Fibroblast of the aortic adventitia (primary cell): ENCODE measurements at places on chromosomes 1 and 21.

GRCh38 chr1:55993646-55994318, 585.6 kb downstream of the PLPP3 start:
- no peak for DNase-seq

DNA sequence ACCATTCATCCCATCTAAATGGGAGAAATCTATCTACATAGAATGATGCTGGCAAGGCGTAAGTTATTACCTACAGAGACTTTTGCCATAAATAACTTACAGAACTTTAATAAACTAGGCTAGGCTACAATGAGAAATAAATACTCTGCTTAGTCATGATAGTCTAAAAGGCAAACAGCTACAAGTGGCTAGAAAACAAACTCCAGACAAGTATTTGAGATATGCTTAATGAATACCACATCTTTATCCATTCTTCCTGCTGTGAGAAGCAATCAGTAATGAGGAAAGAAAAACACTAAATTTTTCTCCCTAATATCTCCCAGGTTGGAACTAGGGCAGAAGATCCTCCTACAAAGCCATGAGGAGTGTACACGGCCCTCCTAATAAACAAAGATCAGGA, 187.0 kb upstream of the OLFM3 start:
- no peak for DNase-seq

GRCh38 chr1:10553118-10553517, 78.4 kb downstream of the PEX14 start:
- no peak for DNase-seq

DNA sequence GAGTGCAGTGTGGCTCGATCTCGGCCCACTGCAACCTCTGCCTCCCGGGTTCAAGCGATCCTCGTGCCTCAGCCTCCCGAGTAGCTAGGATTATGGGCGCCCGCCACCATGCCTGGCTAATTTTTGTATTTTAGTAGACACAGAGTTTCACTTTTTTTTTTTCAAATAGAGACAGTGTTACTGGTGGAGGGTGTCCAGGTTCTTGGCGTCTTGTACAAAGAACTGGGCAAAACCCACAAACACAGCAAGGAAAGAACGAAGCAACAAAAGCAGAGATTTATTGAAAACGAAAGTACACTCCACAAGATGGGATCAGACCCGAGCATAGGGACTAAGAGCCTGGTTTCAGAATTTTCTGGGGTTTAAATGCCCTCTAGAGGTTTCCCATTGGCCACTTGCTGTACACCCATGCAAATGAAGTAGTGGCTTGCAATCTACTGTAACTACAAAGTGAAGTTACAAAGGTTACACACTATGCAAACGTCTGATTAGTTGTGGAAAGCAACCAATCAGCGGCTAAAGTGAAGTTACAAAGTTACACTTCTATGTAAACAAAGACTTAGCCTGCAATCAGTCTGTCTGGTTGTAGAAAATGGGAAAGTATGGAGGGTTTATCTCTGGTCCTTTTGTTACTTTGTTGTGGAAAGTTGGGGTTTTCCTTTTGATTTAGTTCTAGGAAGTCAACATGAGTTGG, 199.1 kb downstream of the DYRK1A start:
- DNase-seq: peak; percentile 56

DNA sequence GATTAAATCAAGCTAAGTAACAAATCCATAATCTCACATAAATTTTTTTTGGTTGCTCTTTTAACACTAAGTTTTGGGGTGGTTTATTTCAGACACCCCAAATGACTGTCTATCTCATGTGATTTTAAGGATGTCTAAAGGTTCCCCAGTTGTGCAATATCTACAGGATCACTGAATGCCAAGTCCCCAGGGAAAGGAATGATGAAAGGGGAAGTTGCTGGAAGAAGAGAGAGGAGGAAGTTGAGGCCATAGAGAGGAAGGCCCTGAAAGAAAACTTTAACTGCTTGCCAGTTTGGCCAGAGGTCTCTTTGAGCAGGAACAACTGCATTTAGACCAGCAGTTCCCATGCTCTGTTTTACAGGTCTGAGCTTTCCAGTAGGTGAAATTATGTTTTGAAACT, 27.5 kb upstream of the SLC19A2 start:
- DNase-seq: peak; percentile 60

DNA sequence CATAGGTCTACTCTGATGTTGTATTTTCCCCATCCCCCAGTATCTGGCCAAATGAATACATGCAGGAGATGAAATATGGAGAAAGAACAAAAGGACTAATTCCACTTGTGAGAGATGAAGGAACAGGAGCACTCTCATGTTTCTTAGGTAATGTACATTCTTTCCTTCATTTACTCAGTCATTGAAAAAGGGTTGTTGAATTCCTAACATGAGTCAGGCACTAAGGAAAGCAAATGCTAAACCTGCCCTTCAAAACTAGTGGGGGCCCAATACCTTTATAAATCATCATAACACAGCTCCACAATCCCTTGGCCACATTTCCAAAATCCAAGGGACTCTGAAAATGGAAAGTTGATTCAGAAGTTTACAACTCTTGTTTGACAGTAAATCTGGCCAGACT, 94.3 kb downstream of the DIRAS3 start:
- peak; percentile 32 for DNase-seq

DNA sequence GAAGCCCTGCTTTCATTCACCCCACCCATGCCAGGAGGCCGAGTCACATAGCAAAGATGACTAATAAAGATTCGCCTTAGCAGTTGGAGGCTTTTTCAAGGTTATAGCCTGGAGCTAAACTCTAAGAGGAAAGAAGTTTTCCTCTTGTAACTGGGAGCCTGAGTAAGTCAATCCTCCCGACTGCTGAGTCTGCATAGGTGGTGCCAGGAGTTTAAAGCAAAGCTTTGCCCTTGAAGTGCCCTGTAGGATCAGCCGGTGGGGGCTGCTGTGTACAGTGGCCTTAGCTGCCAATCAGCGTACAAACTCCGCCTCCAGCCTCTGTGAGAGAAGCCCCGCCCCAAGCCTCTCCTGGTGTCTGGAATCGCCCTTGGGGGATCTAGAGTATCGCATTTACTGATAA, 147.5 kb upstream of the SPATA6 start:
- DNase-seq: peak; percentile 2

GRCh38 chr1:45621501-45621836, 2.4 kb downstream of the CCDC17 start:
- no peak for DNase-seq

DNA sequence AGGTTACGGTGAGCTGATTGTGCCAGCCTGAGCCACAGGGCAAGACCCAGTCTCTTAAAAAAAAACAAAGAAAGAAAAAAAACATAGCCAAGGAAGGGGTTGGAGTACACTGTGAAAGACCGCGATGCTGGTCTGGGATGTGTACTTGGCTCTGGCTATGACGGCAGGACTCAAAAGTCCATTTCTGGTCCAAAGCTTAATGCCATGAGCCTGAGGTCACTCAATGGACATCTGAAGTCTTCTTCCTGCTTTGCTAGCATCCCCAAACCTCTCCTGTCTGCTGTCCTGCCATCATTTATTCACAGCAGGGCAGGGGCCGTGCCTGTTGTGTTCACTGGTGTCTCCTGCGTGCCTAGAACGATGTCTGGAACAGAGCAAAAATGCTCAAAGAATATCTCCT, 1.5 kb upstream of the ARHGEF10L start:
- peak; percentile 42 for DNase-seq

- DNase-seq: peak; percentile 23
Observed at GRCh38 chr1:166083887-166084286, 82.9 kb downstream of the FAM78B start.

DNA sequence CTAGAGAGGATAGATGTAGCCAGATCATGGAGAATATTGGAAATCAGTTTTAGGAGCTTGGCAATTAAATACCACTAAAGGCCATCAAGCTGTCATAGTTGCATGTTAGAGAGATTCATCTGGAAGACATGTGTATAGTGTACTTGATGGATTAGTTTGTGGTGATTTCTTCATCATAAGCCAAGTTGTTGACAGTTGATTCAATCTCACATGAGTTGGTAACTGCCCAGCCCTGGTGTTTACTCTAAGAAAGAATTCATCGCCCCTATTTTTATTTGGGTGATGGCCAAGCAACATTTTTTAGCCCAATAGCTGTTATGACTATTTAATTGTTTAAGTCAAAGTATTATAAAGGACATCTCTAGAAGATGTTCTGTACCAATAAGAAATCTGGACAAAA, 737.6 kb downstream of the PLA2G4A start:
- DNase-seq: no peak

DNA sequence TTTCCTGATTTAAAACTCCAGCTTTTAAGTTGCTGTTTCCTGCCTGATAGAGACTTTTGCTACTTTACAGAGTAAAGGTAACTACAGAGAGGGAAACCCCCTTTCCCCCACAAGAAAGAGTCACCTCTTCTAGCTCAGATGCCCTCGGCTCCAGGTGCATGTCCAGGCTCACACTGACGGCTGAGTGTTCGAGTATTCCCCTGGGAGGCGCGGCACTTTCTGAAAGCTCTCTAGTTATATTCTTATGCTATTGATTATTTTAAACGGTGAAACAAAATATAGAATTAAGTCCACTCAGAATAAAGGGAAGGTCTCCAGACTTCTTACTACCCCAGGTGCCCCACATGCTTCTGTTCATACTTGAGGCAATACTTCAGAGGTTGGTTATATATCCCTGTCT, 160.3 kb upstream of the FMN2 start:
- no peak for DNase-seq

DNA sequence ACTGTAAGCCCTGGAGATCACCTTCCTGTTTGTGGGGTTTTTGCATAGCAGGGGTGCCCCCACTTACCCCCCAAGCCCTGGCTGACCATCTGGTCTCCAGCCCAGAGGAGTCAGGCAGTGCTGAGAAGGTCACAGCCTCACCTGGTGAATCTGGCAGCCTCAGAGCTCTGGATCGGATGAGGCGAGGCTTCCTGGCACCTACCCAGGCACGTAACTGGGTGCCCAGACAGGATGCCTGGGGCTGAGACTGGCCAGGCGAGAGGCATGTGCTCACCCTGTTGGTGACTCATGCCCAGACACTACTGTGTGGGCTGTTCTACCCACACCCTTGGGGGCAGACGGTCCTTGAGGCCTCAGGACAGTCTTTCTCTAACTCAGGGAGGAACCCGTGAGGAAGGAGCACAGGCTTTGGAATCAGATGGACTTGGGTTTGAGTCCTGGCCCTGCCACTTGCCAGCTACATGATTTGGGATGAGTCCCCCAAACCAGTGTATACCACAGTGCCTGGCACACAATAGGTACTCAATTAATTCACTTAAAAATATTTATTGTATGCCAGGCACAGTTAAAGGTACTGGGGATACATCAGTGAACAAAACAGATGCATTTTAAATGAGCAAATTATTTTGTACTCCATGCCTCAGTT, 15.1 kb upstream of the PADI3 start:
- peak; percentile 94 for DNase-seq

GRCh38 chr1:221182791-221183533, 303.7 kb downstream of the HLX start:
- no peak for DNase-seq

- no peak for DNase-seq
Observed at GRCh38 chr1:208166340-208167138, 77.6 kb downstream of the PLXNA2 start.

- peak; percentile 62 for DNase-seq
Observed at GRCh38 chr21:17903029-17903806, 84.1 kb upstream of the C21orf91 start.

DNA sequence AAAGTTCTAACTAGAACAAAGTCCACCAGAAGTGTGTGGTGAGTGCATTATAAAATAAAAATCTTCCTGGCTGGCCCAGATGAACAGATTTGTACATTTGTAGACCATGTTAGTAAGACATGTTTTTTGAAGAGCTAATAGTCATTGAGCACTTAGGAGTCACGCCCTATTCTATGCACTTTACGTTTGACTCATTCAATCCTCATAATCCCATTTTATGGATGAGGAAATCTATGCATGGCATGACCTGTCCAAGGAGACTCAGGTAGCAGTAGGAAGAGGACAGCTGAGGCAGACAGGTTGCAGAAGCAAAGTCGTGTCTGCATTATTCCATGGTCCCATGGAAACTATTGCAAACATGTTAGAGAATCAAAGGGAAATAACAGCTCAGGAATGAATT, 30.3 kb upstream of the LPAR3 start:
- no peak for DNase-seq

DNA sequence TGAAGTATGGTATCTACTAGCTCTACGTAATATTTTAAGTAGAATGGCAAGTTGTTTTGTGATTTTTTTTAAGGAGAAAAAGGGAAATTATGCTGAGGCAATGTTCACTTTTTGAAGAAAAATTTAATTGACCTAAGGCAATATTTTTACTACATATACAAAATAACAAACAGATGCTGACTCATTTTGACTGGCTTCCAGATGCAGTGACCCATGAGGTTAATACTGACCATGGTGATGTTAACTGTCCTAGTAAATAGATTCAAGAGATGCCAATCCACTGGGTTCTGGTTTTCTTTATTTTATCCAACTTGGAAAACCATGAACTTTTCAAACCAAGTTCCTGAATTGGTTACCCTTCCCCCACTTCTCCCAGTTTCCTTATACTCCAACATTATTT, 154.9 kb downstream of the CRB1 start:
- peak; percentile 16 for DNase-seq

GRCh38 chr1:227893300-227893948, 54.3 kb downstream of the WNT9A start:
- DNase-seq: no peak

GRCh38 chr1:64877151-64877550, 89.2 kb downstream of the JAK1 start:
- no peak for DNase-seq

DNA sequence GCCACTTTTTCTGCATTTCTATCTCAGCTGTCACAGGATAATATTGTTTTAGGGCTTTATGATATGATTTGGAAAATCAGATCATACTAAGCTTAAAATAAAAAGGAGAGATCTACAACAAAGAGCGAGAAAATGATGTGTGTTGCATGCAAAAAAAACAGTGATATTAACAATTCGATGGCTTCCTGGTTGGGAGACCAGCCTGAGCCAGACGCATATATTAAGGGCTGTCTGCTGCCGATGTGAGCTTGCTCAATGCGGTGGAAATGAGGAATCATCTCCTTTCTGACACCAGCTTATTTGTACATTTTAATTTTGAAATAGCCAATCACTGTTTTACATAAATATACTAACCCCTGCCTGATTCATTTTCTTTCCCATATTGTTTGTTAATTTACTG, 862.6 kb downstream of the USP25 start:
- no peak for DNase-seq

GRCh38 chr1:91761295-91761721, 124.6 kb downstream of the TGFBR3 start:
- peak; percentile 65 for DNase-seq

GRCh38 chr1:204713541-204713940, 28.0 kb upstream of the LRRN2 start:
- no peak for DNase-seq

- peak; percentile 40 for DNase-seq
Observed at GRCh38 chr1:44275991-44276405, 62.7 kb downstream of the DMAP1 start.

- no peak for DNase-seq
Observed at GRCh38 chr1:207424570-207425131, 29.5 kb upstream of the CR2 start.
